ENCODE measurements at places on chromosomes 16 and 17. TPM values are rescaled to one million over a fixed set of nuclear protein-coding genes. Genes with fewer than 3 reads are reported as not detected.
A peak's percentile ranks its signal among the peaks of the same experiment; 100 is the strongest.

DNA sequence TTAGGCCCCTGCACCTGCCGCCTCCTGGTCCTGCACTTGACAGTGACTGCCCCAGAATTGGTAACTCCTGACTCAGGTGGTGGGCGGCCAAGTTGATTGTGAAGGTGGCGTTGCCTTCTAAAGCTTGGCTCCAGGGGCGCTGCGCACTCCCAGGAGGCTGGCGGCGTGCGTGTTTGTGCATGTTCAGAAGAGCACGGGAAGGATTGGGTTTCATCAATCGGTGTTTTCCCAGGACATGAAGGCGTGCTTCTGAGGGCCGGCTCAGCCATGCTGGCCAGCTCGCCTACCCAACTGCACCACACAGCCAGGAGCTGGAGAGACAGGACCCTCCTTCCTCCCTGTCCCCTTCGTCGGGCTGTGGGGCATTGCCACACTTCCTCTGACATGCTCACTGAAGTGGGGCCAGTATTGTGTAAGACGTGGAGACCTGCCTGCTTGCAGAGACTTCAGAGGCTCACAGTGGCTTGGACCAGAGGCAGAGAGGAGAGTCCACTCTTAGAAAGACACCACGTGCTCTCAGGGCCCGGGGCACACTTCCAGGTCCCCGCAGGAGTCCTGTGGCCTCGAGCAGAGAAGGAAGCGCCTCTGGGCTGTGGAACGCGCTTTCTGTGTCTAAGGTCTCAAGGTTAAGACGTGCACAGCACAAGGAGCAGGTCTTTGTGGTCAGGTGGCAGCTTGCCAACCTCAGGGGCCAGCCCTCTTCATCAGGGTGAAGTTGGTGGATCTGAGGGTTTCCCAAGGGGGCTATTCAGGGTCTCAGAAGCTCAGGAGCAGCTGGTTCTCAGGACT, 2.8 kb downstream of the RAB40C start:
- DNase-seq: no peak

- no peak for DNase-seq
These were observed 3.3 kb downstream of the ERBB2 start for GRCh38 chr17:39702901-39703893.

- DNase-seq: no peak
These were observed 8.3 kb downstream of the NUP93 start for GRCh38 chr16:56738221-56738620.

DNA sequence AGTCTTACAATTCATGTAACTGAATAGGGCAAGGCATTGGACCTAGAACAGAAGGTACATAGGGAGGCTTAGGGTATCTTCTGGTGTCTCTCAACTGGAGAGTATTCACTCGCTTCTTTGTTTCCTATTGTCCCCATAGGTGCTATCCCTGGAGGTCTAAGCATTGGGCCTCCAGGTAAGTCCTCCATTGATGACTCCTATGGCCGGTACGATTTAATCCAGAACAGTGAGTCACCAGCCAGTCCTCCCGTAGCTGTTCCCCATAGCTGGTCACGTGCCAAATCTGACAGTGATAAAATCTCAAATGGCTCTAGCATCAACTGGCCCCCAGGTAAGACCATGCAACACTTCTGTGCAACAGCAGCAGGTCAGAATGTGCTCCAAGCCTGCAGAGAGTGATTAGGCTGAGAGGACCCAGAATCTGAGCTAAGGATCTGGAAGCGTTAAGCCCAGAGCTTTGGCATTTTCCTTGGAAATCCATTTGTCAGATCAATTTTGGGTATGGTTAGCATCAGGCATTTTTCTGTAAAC, 35.7 kb downstream of the TMC6 start:
- DNase-seq: no peak

DNA sequence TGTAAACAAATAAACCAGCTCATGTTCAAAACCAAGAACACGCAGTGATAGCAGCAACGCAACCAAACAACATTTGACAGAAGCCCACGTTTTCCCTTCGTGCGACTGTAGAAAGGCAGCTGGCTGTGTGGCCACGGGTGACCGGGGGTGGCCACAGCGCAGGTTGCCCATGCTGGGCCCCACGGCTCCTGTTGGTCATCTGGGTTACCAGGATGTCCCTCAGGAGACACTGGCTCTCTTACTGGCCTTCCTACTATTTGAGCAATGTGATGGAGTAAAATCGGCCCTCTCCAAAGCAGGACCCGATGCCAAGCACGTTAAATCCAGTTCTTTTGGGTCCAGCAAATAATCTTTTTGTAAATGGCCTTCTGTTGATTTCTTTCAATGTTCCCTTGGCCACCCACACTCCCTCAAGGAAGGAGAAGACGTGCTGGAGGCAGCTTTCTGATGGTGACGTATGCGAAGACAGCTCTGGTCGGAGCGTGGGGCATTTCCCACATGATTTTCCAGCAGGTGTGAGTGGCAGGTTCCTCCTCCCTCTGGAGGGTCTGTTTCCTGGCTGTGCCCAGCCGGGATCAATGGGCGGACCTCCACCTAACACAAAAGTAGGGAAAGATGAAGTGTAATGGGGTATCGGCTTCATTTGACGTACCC, 143.1 kb upstream of the CHMP6 start:
- no peak for DNase-seq

GRCh38 chr17:80930335-80931279, 61.0 kb upstream of the CHMP6 start:
- no peak for DNase-seq

DNA sequence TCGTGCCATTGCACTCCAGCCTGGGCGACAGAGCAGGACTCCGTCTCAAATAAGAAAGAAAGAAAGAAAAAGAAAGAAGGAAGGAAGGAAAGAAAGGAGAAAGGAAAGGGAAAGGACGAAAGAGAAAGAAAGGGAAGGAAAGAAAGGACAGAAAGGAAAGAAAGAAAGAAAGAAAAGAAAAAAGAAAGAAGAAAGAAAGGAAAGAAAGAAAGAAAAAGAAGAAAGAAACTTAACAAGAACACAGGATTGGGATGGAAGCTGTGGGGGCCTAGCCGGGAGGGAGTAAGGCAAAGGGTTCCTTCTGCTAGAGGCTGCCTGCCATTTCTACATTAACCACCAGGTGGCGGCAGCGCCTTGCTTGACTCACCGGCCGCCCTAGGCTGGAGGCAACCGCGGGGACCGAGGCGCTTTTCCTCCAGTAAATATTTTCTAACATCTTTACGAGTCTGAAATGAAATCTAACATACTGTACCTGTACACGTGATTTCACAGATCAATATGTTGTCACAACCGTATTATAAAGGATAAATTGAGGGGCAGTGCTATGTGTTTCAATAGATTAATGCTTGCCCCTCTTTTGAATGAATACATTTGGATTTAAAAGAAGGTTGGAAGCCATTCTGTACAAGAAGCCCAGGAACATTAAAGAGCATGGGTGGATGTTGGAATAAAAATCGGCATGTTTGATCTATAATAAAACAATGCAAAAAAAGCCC, 6.1 kb downstream of the GJD3 start:
- DNase-seq: peak; percentile 56

- no peak for DNase-seq
These were observed 5.7 kb downstream of the QPRT start for GRCh38 chr16:29684679-29685078.

DNA sequence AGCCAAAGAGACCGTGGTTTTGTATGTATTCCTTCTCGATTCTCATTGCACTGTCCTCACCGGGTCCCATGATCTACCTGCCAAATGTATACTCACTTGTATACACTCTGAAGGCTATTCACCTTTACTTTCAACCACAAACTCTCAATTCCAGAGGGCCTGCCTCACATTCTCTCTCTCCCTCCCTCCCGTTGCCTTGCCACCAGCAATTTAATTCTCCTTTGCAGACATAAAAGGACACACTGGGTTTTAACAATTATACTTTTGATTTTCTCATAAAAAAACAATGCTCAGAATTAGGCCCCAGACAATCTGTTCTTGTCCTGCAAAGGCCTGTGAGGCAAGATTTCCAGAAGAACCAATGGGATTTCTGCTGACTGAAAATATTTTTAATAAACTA, 265.1 kb upstream of the PSMD7 start:
- no peak for DNase-seq

DNA sequence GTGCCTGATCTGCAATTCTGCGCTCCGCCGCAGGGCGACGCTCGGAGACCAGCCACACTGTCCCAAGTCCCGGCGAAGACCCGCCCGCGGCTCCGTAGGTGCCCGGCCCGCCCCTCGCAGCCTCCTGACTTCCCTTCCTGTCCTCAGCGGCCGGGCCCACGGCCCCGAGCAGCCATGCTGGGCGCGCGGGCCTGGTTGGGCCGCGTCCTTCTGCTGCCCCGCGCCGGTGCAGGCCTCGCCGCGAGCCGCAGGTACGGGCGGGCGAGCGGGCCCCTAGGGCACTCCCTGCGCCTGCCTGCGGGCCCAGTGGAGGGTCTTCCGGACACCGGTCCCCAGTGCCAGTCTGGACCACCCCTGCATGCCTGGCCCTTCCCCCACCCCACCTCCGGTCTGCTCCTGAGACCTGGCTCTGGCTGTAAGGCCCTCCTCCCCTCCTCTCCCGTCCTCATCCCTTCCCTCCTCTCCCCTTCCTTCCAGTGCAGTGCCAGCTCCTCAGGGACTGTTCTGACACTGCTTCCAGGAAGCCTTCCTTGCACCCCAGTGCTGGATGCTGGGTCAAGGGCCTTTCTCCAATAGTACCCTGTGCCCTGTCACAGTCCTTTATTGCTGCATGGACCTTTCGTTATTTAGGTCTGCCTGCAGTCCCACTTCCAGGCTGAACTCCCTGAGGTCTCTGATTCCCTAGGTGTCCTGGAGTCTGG, at the start of gene SPATA20:
Gene SPATA20 (plus strand): TSS at position 140 of the 701 bp plus-strand sequence. CDS start 35 bp downstream, at position 175.
- DNase-seq: peak; percentile 64

DNA sequence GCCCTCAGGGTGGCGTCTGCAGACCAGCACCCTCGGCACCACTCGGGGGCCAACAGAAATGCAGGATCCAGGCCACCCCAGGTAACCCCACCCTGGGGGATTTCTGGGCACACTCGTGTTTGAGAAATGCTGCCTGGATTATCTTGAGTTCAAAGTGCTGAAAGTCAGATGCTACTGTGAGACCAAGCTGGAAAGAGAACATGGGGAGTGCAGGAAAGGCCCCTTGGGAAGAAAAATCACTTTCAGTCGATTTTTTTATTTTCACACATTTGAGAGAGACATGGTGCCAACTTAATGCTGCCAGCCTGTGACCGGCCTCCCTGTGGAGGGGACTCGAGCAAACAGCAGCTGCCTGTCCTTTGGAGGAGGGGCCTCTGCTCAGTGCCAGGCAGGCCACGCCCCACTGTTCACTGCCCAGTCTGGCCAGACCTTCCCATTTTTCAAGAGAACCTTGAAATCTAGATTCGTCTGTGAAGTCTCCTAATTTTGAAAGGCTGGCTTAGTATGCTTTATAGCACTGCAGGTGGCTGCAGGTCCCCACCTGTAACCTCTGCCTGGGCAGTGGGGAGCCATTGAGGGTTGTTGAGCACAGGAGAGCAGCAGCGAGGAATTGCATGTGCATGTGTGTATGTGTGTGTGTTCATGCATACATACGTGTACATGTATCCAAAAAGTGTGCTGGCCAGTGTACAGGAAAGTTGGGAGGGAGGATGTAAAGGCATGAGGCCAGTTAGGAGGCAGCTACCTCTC, 70.7 kb upstream of the PLCG2 start:
- no peak for DNase-seq

DNA sequence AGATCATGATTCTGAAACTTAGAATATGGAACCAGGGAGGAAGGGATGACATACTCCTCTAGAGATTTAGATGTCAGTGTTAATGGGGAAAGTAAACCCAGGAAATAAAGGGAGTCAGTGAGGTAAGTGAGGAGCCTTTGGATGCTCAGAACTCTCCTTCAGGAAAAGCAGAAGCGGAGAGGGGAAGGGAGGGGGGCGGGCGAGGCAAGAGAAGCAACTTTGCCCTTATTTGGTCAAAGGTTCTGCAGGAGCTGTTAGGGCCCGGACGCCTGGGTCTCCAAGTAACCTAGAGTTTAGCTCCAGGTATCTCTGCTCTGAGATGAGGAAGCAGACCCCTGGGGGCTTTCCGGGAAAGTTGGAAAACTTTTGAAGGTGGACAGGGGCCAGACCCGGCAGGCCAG, 1.3 kb downstream of the PFN1 start:
- DNase-seq: no peak

The UBE2I gene
- 76.1 TPM for total RNA-seq

The TADA2A gene
- total RNA-seq: 14.7 TPM

The CEP112 gene
- total RNA-seq: 19.0 TPM

The PTX4 gene
- 0.78 TPM for total RNA-seq

The ITGB4 gene
- total RNA-seq: 11.6 TPM

The SLC6A2 gene
- 0.85 TPM for total RNA-seq

The CD7 gene
- 3.5 TPM for total RNA-seq

Measured in thoracic aorta (tissue), 2 donors.